ENCODE measurements at places on chromosomes 16 and 17. TPM values are rescaled to one million over a fixed set of nuclear protein-coding genes. Genes with fewer than 3 reads are reported as not detected.

GRCh38 chr16:89051521-89052166 is 42.0 kb upstream of the ACSF3 start:
- H3K4me3 ChIP-seq: peak overlapping the region; percentile 27
- DNase-seq: peak; percentile 78
- no peaks in the 10 kb centered on the region for H3K27me3 ChIP-seq

The TP53TG3B gene
- total RNA-seq: not detected

GRCh38 chr17:58341861-58342475 is 10.0 kb downstream of the SUPT4H1 start:
- H3K4me3 ChIP-seq: no peak overlapping the region
- no peak for DNase-seq
- no peaks in the 10 kb centered on the region for H3K27me3 ChIP-seq
- peaks cover 24% of the 10 kb centered on the region for H3K4me1 ChIP-seq
- H3K27ac ChIP-seq: no peak overlapping the region

GRCh38 chr16:11990702-11991390 is 14.3 kb downstream of the SNX29 start:
- no peak overlapping the region for H3K27ac ChIP-seq
- no peak overlapping the region for H3K4me3 ChIP-seq
- H3K36me3 ChIP-seq: no peaks in the 10 kb centered on the region
- no peak for DNase-seq

DNA sequence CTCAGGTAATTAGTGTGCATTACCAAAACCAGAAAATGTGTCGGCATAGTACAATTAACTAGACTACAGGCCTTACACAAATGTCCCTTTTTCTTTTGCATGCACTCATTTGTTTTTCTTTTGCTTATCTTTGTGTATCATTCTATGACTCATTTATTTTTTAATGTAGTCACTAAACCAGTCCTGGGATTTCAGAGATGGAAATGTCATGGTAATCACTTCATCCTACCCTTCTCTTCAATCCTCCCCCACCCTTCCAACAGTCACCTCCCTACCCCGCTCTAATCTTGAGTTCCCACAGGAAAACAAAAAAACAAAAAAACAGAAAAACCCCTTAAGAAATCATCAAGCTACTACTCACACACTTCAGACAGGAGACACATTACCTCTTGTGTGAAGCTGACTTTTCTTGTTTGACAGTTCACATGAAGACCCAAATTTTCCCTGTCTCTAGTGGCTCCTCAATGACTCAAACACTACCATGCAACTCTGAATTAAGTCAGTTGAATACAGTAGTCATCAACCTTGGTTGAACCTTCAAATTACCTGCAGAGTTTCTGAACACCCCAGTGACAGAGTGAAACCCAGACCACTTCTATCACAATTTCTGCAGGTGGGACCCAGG is 242.4 kb upstream of the SALL1 start:
- peaks cover 3% of the 10 kb centered on the region for H3K27me3 ChIP-seq
- H3K4me1 ChIP-seq: peaks cover 20% of the 10 kb centered on the region
- H3K27ac ChIP-seq: no peak overlapping the region
- H3K4me3 ChIP-seq: no peak overlapping the region
- H3K36me3 ChIP-seq: no peaks in the 10 kb centered on the region
- DNase-seq: no peak

- no peaks in the 10 kb centered on the region for H3K4me1 ChIP-seq
- no peaks in the 10 kb centered on the region for H3K27me3 ChIP-seq
- no peak overlapping the region for H3K4me3 ChIP-seq
- DNase-seq: no peak
- H3K36me3 ChIP-seq: no peaks in the 10 kb centered on the region
Observed at GRCh38 chr17:72764632-72765041, 327.9 kb downstream of the SLC39A11 start.

- no peak overlapping the region for H3K27ac ChIP-seq
- H3K36me3 ChIP-seq: no peaks in the 10 kb centered on the region
- peaks cover 16% of the 10 kb centered on the region for H3K27me3 ChIP-seq
- peaks cover 30% of the 10 kb centered on the region for H3K4me1 ChIP-seq
Observed at GRCh38 chr17:74008196-74008595, 195.3 kb upstream of the RPL38 start.

DNA sequence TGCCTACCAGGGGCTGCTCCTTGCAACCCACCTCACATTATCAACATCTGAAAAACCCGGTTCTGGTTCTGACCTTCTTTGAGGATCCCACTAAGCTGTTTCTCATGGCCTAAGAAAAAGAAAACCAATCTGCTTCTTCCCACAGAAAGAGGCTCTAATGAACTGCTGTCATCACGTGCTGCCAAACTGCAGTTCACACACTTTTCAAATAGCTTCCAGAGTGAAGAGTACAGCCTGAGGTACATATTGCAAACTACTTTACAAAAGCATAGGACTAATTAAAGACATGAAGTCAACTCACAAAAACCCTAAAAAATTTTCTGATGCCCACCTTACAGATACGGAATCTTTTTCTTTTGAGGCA is 36.7 kb downstream of the SMG6 start:
- no peak overlapping the region for H3K27ac ChIP-seq
- no peak overlapping the region for H3K4me3 ChIP-seq
- peaks cover 13% of the 10 kb centered on the region for H3K36me3 ChIP-seq
- no peaks in the 10 kb centered on the region for H3K4me1 ChIP-seq

- H3K4me3 ChIP-seq: no peak overlapping the region
- no peaks in the 10 kb centered on the region for H3K4me1 ChIP-seq
- no peaks in the 10 kb centered on the region for H3K36me3 ChIP-seq
- no peak for DNase-seq
Observed at GRCh38 chr17:46136820-46137219, 56.4 kb downstream of the KANSL1 start.

- H3K4me3 ChIP-seq: peak overlapping the region; percentile 86
- DNase-seq: no peak
- H3K36me3 ChIP-seq: peaks cover 10% of the 10 kb centered on the region
- H3K4me1 ChIP-seq: peaks cover 24% of the 10 kb centered on the region
- no peaks in the 10 kb centered on the region for H3K27me3 ChIP-seq
- H3K27ac ChIP-seq: no peak overlapping the region
Observed at GRCh38 chr16:25258861-25259179, 1.2 kb upstream of the ZKSCAN2 start.

The MYH8 gene
- total RNA-seq: 2.3 TPM

GRCh38 chr17:77769762-77770161 is 188.7 kb upstream of the TNRC6C start:
- H3K4me3 ChIP-seq: no peak overlapping the region
- no peak for DNase-seq
- H3K27me3 ChIP-seq: peaks cover 2% of the 10 kb centered on the region
- H3K4me1 ChIP-seq: peaks cover 7% of the 10 kb centered on the region

The CDIPT gene
- total RNA-seq: 78.6 TPM

DNA sequence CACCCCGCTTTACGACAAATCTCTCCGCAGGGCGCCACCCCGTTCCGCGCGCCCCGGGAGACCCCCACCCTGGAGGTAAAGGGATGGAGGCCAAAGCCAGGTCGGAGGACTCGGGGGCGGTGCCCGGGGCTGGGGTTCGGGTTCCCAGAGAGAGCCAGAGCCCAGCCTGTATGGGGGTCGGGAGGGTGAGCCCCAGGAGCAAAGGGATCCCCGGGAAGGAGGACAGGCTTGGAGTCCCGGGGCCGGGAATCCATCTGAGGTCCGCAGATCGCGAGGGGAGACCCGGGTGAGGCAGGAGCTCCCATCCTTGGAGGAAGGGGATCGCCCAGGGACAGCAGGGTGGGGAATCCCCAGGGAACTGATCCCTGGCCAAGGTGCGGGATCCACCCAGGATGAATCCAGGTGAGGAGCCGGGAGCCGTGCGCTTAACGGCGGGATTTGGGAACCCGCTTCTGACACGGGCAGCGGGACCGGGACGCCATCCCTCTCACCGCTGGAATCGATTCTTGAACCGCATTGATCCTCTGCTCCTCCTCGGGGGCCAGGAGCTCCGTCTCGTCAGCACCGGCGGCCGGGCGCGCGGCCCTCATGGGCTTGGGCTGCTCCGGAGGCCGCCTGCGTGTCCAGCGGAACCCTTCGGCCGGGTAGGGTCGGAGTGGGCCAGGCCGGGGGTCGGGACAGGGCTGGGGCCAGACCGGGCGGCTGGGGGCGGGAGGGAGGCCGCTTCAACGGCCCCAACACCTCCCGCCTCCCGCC is at the start of gene MMD:
Gene MMD, minus strand, starts transcription at position 657 of the 756 bp plus-strand sequence. Its CDS starts 140 bp downstream, at position 517.
- peak within 1 kb of the TSS; percentile 87 for H3K4me3 ChIP-seq
- H3K36me3 ChIP-seq: no peaks in the 10 kb centered on the region

The GID4 gene
- total RNA-seq: 8.0 TPM

DNA sequence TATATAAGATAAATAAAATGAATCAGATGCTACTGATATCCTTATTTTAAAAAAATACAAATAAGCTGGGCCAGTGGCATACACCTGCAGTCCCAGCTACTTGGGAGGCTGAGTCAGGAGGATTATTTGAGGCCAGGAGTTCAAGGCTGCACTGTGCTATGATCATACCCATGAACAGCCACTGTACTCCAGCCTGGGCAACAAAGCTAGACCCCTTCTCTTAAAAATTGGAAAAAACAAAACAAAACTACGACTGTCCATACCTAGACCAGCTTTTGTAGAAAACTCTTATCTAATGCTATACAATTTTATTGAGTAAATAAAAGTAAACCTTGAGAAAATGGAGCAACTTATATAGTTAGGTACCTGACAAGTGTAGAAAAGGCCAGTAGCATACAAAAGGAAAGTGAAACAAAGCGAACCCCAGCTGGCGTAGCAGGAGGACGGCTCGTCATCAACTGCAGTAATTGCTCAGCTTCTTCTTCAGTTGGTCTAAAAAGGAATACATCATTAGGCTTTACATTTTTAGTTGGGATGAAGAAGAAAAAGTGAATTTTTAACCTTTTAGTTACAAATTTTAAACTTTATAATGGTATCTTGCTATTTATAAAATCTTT is 23.6 kb downstream of the INTS2 start:
- H3K36me3 ChIP-seq: peaks cover 39% of the 10 kb centered on the region
- no peak overlapping the region for H3K27ac ChIP-seq
- no peaks in the 10 kb centered on the region for H3K4me1 ChIP-seq
- no peak overlapping the region for H3K4me3 ChIP-seq

DNA sequence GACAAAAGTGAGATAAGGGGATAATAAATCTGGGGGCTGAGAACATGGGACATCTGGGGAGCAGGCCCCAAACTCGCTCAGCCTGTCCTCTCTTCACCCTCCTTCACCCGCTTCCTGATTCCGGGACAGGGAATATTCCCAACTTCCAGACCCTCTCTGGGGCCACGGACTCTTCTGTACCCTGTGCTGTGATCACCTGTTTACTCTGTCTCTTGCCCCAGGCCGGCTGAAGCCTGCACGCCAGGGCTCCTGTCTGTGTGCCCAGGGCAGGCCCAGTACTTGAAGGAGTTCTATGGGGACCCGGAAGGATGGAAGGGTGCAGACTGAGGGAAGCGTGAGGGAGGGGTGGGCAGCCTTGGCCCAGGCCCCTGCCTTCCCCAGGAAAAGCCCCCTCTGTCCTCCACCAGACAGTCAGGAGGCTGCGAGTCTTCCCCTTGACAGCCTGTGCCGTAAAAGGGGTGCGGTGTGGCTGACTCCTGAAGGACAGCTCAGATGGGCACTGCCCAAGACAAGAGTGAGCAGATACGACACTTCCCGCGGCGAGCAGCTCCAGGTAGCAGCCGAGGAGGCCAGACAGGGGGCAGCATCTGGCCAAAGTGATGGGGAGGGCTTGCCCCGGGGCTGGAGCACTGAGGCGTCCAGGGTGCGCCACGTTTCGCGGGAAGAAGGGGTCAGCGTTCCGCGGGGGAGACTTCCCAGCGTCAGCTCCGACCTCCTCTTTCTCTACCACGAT is 1.0 kb upstream of the CCNF start:
- peaks cover 19% of the 10 kb centered on the region for H3K36me3 ChIP-seq
- peak overlapping the region; percentile 25 for H3K27ac ChIP-seq
- H3K27me3 ChIP-seq: no peaks in the 10 kb centered on the region
- H3K4me3 ChIP-seq: peak overlapping the region; percentile 77
- no peak for DNase-seq
- peaks cover 35% of the 10 kb centered on the region for H3K4me1 ChIP-seq

The SLC2A4 gene
- 0.59 TPM for total RNA-seq

The LRRC37A3 gene
- 38.0 TPM for total RNA-seq

The CCDC144A gene
- 13.7 TPM for total RNA-seq

The CCDC154 gene
- 0.59 TPM for total RNA-seq
